ENCODE measurements at places on chromosomes 1 and 21.

- no peak for DNase-seq
Observed at GRCh38 chr21:17523007-17523451, 10.2 kb downstream of the CXADR start.

- DNase-seq = no peak
Observed at GRCh38 chr1:230091473-230092231, 24.6 kb downstream of the GALNT2 start.

- no peak for DNase-seq
Observed at GRCh38 chr21:14901482-14901958, 163.3 kb downstream of the NRIP1 start.

- DNase-seq = no peak
Observed at GRCh38 chr1:116345843-116346242, 27.2 kb upstream of the ATP1A1 start.

GRCh38 chr21:37784591-37785318 lies 131.5 kb downstream of the KCNJ6 start:
- no peak for DNase-seq

DNA sequence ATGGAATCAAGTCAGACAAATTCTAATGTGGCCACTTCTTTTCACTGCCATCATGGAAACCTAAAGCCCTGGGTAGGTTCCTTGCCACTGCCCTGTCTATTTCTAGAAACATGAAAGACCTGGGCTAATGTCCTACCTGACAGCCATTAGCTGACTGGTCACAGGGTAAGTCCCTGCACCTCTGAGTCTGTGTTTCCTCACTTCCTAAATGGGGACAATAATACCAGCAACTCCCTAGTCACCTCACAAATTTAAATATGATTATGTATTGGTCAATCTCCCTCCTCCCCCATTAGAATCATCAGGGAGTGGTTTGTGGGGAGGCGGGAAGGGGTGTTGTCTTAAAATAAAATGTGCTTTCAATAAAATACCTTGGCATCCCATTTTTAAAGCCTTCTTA lies 2.2 kb downstream of the CREG1 start:
- no peak for DNase-seq

DNA sequence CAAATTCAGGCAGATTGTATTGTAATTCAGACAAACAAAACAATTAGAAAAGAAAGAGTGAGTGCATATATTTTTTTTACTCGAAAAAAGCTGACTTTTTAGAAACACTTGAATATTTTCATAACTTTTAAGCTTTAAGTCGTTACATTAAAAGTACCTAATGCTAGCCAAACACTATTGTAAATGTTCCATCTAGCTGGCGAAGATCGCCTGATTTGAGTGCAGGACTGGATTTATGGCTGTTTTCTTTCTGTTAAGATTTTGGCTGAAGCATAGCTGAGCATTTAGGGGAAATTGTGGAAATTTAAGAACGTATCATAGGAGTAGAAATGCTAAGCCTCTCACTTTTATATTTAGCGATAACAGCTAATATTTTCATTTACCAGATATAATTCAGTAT lies 24.6 kb downstream of the LRRC7 start:
- DNase-seq = no peak

GRCh38 chr1:203265541-203265940 lies 36.1 kb upstream of the CHIT1 start:
- no peak for DNase-seq

- no peak for DNase-seq
Observed at GRCh38 chr1:216804111-216804510, 80.9 kb upstream of the ESRRG start.

- no peak for DNase-seq
Observed at GRCh38 chr1:107442551-107442950, 301.7 kb downstream of the NTNG1 start.

DNA sequence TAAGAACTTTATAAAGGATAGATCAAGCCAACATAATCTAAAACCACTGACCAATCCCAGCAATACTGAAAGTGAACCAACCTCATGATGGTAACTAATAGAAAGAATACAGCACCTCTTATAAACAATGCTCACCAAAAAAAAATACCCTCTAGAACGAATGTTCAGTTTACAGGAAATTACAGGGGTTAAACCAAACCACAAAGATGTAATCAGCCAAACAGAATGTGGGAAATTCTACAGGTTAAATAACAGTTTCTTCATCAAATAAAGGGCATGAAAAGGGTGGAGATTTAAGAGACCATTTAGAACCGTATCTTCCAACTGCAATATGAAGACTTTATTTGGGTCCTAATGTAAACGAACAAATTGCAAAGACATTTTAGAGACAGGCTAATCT lies 30.4 kb downstream of the ARID4B start:
- DNase-seq = no peak

- no peak for DNase-seq
Observed at GRCh38 chr1:222787729-222788128, 27.1 kb upstream of the DISP1 start.

DNA sequence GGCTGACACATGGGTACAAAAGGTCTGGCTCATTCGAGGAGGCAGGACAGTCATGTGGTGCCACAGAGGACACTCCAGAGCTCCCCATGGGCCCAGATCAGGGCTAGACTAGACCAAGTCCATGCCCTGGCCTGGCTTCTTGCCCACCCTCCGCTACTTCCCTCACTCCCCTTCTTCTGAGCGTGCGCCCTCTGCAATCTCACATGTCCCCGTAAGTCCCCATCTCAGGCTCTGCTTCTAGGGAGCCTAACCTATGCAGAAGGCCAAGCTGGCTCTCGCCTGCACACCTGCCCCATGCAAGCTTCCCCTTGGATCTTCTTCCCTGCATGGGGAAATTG lies 553.6 kb downstream of the PTPRU start:
- no peak for DNase-seq

GRCh38 chr1:239997515-239998311 lies 94.0 kb upstream of the FMN2 start:
- peak; percentile 26 for DNase-seq

DNA sequence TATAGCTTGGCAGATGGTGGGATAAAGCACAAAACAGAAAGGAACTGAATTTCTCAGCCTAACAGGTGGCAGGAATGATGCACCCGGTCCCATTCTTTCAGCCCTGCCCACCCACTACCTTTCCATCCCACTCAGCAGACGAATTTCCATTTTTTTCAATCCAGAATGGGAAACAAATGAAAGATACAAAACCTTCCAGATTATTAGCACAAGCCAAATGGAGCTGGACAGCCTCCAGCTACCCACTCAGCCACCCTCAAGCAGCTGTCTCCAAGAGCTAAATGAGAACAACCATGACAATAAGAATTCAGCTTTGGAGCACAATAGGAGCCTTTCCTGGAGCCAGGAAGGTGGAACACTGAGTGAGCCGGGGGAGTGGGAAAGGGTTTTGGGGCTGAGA lies 96.3 kb upstream of the ST6GALNAC5 start:
- DNase-seq = no peak

GRCh38 chr1:209720826-209721225 lies 16.2 kb downstream of the HSD11B1 start:
- no peak for DNase-seq

DNA sequence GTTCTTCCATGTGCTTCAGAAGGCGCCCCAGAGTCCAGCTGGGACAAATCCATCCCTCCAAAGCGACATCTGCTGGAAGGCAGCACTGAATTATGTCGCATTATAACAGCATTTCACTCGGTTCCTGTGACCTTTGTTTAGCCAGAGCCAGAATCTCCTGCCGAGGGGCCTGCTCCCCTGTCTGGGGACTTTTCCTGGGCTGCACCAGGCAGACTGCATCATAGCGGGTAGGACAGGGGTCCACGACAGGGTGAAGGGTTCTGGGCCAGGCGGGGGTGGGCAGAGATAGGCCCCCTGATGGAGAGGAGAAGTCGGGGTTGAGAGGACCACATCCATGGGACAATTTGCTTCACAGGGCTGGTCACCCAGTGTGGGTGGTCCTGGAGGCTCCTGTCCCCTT lies 276.9 kb downstream of the MATN1 start:
- DNase-seq = no peak

DNA sequence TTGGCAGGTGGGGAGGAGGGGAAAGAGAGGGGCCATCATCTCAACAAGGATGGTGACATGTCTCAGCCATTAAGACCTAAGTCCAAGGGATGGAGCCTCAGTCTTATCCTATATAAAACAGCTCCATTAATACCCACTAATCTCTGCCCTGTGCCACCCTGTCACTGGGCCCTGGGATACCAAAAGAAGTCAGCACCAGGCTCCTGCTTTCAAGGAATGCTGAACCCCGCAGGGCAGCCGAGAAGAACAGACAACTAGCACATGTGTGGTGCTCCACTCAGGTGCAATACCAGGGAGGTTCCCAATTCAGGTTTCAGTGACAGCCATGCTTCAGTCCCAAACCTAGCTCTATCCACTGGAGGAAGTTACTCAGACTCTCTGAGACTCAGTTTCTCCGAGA lies 128.4 kb downstream of the GRIK3 start:
- no peak for DNase-seq

GRCh38 chr1:85707990-85708828 lies at the start of gene ZNHIT6:
ZNHIT6 (minus strand) TSS chr1:85708433; CDS start chr1:85708284, 149 bp downstream.
- peak; percentile 91 for DNase-seq

DNA sequence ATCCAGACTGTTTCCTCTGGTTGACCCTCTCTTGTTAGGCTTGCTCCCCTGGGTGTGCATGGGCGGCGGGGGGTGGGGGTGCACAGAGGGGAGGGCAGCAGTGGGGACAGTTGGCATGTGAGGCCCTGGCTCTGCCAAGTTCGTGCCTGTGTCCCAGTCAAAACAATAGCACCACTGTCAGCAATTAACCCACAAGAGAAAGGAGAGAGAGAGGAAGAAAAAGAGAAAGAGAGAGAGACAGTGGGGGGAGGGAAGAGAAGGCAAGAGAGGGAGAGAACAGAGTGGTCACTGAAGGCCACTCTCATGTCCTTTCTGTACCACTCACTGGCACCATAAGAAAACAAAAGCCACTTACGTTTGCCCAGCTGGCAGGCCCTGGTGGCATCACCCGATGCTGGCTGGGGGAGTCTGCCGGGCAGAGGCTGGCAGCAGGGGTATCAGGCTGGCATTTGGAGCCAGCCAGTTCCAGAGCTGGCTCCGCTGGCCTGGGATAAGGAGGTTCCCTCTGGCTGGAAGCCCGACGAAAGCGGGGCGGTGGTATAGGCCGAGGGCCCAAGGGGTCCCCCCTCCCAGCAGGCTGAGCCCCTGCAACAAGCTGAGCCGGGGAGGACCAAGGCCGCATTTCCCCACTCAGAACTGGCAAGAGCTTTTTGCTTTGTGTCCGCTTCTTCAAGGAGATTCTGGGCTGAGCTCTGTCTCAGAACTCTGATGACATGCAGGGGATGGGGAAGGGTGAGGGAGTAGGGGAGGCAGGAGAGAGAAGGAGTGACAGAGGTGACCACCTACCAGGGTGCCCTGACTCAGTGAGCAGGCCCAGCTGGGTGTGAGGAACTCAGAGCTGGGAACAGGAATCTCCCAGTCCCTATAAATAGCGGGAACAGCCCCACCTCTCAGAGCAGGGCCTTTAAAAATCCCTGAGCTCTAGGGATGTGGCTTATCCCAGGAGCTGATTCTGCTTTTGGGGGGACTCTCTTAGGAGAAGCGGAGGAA lies 27.9 kb downstream of the PIK3C2B start:
- DNase-seq = no peak

Measured in activated CD4-positive, alpha-beta T cell treated with anti-CD3 and anti-CD28 coated beads for 48 hours (primary cell).